ENCODE measurements at places on chromosomes 12 and 14. TPM values are rescaled to one million over a fixed set of nuclear protein-coding genes. Genes with fewer than 3 reads are reported as not detected.

C1R gene
- 571 TPM for total RNA-seq

- DNase-seq: no peak
Observed at GRCh38 chr12:104944252-104944651, 13.8 kb downstream of the SLC41A2 start.

DNA sequence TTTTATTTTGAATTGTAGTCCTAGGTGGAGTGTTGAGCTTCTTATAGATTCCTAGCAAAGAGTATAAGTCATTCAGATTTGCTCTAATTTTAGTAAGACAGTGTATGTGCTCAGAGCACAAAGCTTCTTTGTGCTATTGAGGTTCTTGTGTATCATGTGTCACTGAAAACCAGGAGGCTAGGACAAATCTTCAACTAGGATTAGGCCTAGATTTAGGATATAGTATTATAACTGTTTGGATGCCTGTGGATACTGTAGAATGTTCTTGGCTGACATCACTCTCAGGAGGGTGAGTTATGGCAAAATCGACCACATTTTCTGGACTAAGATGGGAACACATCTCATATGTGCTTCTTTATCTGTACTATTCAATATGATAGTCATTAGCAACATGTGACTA lies 86.5 kb downstream of the DHRS2 start:
- DNase-seq: no peak

- DNase-seq: no peak
Observed at GRCh38 chr12:65004270-65004669, 116.8 kb downstream of the WIF1 start.

DNA sequence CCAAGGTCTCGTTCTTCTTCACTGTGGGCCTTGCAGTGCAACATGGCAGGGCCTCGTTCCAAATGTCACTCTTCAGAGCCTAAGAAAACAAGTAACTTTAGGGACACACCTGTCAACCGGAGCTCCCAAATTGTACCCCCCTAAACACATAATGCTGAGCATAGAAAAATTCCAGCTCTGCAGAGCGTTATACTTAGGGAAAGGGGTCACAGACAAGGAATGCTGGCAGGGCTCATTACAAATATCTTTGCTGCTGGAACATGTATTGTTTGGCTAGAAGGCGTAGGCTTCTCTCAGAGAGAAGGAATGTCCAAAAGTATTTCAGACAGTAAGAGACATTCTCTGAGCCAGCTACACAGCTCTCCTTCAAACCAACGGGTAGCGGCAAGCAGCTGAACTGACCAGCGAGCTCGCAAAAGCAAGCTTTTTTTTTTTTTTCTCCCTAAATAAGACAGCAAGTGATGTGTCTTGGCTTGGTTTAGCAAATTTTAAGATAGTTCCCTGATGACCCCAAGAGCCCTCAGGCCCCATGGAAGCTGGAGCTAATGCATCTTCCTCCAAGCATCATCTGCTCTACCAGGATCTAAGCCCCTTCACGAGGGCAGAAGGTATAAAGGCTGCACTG lies 24.5 kb downstream of the SSH1 start:
- DNase-seq: no peak

HOXC4 gene
- total RNA-seq: 28.6 TPM
